ENCODE measurements at places on chromosomes 7 and 10. TPM values are rescaled to one million over a fixed set of nuclear protein-coding genes. Genes with fewer than 3 reads are reported as not detected.
A peak's percentile ranks its signal among the peaks of the same experiment; 100 is the strongest.

Gene HSPB1
- total RNA-seq = 2,473 TPM

- DNase-seq = no peak
Observed at GRCh38 chr7:132723506-132724081, 147.3 kb upstream of the PLXNA4 start.

Gene HACD1
- total RNA-seq = 83.0 TPM

Gene AKR1D1
- total RNA-seq = not detected

DNA sequence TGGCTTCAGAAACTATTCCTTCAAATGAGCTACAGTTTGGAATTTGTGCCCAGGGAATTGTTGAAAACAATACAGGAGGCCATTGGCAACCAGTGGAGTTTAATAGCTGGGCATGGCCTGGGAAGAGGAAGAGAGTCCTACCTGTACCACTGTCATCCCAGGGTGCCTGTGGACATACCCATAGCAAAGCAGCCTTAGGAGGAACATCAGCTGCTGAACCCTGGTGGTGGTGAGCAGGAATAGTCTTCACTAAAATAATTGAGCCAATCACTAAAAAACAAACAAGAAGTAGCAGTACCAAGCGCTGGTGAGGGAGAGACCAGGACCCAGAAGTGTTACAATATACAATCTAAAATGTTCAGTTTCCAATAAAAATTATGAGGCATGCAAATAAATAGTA, 14.5 kb downstream of the IGFBP1 start:
- no peak for DNase-seq

Gene CPVL
- total RNA-seq = 44.9 TPM

Gene TMEM130
- total RNA-seq = 1.6 TPM

Gene ADAMTS14
- total RNA-seq = 0.19 TPM

DNA sequence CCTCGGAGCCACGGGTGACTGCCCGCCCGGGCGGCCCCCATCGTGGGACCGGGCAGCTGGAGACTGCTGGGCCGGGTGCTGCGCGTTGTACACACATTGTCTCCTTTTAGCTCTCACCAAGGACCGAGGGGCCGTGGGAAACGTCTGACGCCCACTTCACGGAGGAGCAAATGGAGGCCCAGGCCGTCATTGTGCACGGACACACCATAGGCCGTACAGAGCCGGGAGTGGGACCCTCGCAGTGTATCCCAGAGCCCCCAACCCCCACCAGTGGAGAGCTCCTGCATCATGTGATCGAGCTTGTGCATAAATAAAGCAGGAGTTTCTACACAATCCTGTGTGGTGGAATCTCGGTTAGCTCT, 722 bp downstream of the DENND10 start:
- peak; percentile 78 for DNase-seq

DNA sequence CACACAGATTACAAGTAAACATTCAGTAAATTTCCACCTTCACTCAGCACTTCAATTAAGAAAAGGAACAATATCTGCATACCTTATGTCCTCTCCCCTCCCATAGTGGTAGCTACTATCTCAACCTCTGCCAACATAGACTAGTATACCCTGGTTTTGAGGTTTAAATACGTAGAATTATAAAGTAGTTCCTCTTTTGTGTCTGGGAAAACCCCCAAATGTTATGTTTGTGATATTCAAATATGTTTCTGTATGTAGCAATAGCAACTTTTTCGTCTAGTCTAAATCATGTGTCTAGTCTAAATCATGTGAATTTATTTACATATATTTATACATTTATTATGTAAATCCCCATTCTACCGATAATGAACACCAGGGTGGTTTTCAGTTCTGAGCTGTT, 13.2 kb upstream of the CAMK2B start:
- no peak for DNase-seq

Gene FGFBP3
- 1.00 TPM for total RNA-seq

GRCh38 chr7:73429215-73429614, 4.4 kb upstream of the FZD9 start:
- no peak for DNase-seq

Gene OR9A2
- not detected for total RNA-seq

Gene CRTAC1
- total RNA-seq = 24.5 TPM

- peak; percentile 63 for DNase-seq
Observed at GRCh38 chr7:2968616-2969397, 74.9 kb downstream of the CARD11 start.

Gene LLCFC1
- total RNA-seq = not detected

- peak; percentile 84 for DNase-seq
Observed at GRCh38 chr7:137081321-137082093, 213.1 kb downstream of the CHRM2 start.

- DNase-seq = no peak
Observed at GRCh38 chr7:29400437-29400836, 163.2 kb upstream of the PRR15 start.

- no peak for DNase-seq
Observed at GRCh38 chr7:135993950-135994349, 16.8 kb upstream of the MTPN start.

- no peak for DNase-seq
Observed at GRCh38 chr10:81093056-81093455, 555.4 kb downstream of the SH2D4B start.

GRCh38 chr7:135976312-135977006, 700 bp downstream of the MTPN start:
- DNase-seq = no peak

Gene GIMAP1
- 5.4 TPM for total RNA-seq

GRCh38 chr7:151756076-151756731, 120.7 kb downstream of the PRKAG2 start:
- DNase-seq = no peak

DNA sequence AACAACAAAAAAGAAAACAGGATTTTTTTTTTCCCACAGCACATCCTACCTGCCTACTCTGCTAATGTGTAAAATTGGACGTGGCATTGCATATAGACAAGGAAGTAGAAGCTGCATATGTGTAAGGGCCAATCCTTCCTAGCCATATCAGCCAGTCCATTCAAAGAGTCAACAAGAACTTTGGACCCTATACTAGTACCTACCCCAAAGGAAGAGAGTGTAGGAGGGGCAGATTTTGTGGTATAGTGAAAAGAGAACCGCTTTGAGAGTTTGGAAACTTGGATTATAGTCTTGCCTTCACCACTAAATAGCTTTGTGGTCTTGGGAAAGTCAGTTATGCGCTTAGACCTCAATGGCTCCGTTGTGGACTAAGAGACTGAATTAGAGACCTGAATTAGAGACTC, 12.1 kb upstream of the MCU start:
- DNase-seq = no peak

DNA sequence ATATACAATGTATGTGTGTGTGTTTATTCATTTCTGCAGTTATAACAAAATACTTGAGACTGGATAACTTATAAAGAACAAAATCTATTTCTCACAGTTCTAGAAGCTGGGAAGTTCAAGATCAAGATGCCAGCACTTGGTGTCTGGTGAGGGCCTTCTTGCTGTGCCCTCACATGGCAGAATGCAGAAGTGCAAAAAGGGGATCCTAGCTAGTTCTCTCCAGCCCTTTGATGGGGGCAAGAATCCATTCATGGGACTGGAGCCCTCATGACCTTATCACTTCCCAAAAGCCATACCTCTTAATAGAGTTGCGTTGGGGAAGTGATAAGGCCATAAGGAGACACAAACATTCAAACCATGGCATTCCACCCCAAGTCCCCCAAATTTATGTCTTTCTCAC, 8.4 kb downstream of the GRB10 start:
- no peak for DNase-seq

Gene TMEM229A
- not detected for total RNA-seq

DNA sequence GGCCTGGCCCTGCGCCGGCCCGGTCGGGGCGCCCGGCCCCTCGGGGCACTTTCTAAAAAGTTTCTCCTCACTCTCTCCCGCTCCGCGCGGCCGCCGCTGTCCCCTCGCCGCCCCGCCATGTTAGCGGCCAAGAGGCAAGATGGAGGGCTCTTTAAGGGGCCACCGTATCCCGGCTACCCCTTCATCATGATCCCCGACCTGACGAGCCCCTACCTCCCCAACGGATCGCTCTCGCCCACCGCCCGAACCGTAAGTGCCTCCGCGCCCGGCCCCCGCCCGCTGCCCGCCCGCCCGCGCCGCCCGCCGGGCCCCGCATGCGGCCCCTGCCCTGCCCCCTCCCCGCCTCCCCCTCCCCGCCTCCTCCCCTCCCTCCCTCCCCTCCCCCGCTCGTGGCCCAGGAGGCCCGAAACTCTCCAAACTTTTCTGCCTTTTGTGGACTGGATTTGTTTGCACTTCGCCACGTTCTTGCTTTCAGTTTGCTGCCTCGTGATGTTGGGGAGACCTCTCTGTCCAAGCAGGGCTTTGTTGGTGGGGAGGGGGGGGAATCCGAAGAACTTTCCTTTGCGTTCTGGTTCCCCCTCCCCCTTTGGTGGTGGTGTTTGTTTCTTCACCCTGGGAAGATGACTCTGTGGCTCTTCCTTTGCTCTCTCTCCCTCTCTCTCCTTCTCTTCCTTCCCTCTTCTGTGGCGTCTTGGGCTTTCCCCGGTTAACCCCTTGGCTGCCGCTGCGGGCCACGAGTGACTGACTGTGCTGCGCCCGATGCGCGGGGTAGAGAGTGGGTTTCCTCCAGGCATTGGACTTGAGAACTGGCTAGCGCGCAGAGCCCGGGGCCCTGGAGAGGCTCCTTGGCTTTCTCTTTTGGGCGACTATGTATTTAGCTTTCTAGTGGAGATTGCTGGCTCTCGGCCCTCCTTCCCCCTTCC, 1.6 kb downstream of the TCF7L2 start:
- peak; percentile 86 for DNase-seq

- no peak for DNase-seq
Observed at GRCh38 chr10:86390337-86391120, 23.9 kb upstream of the GRID1 start.

Gene ST8SIA6
- total RNA-seq = 3.1 TPM

Gene CALML5
- not detected for total RNA-seq

Gene KIFBP
- total RNA-seq = 26.3 TPM

Gene OR2A1
- total RNA-seq = not detected

- no peak for DNase-seq
Observed at GRCh38 chr10:51204066-51204465, 129.8 kb downstream of the PRKG1 start.

Gene FEZF1
- not detected for total RNA-seq

DNA sequence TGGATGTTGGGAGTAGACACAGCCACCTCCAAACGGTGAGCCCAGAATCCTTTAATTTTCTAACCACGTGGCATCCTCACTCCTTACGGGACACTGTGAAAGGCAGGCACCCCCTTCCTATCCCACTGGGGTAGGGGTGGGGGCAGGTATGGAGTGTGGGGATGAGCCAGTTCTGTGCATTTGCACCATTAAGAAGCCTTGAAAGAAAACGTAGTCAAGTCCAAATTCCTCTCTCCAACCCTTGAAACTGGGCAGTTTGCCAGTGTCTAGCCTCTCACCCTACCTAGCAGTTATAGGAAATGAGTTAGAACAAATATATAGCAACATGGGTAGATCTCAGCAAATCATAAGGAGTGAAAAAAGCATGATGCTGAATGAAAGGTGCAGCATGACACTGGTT, 92.4 kb upstream of the LEP start:
- DNase-seq = no peak

DNA sequence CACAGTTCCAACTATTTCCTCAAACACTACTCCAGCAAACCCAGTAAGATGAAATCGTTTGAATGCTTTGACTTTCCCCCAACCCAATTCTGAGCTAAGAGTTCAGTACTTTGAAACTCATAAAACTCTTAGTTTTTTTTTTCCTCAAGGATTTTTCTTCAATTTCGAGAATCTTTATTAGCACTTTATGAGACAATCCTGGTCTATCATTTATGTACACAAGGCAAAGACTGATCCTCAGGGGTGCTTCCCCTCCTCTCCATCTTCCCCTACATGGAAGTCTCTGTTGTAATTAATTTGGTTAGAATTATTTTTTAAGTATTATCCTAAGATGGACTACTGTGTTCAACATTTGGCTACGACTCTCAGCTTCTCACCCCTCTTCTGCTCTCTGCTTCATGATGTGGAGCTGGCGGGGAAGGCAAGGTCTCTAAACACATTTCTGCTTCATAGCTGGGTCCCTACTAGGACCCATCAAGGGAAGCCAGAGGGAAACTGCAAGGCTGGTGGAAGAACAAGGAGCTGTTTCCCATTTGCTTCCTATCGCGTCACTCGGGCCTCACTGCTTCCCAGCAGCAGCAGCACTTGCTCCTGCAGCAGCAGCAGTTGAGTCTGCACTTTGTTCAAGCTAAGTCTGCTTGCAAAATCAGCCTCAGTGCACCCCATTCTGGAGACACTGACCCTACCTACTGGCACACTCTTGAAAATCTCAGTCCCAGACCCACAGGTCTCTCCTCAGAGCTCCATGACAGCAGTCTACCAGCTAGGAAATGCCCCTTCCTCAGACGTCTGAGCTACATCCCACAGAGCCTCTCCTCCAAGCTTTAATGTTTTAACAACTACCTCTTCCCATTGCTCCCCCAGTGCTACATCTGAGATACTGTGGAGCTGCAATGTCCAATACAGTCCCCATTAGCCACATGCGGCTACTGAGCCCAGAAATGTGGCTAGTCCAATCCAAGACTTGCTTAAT, 90.0 kb downstream of the CHCHD3 start:
- no peak for DNase-seq

DNA sequence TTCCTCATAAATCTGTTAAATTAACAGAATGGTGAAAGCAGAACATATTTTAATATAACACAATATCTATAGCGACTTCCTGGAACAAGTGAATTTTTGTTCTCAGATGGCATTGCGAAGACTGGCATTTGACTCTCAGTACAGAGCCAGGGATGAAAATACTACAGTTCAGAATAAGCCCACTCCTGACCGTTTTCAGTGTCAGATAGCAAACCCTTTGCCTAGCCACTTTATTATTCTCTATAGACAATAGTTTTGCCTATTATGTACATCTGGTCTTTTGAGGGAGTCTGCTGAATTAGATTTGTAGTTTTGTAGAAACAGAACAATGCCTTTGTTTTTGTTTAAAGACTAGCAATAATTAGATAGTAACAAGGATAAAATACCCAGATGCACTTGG, 2.3 kb downstream of the MINPP1 start:
- DNase-seq = no peak

DNA sequence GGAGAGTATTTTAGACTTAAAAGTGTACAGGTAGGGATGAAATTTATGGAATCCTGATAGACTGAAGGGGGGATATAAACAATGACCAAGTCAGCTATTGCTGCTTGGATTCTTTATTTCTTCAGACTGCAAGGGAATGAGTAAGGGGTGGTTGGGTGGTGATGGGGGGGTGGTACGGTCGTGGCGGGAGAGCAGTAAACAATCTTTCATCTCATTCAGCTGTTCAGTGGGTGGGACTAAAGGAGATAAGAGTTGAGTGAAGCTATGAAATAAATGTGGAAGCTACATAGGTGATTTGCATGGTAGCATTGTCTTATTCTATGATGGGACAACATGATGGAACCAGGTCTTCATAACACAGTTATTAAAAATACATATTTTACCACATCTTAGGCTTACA, 1.8 kb downstream of the SEPTIN7 start:
- DNase-seq = no peak

Gene VKORC1L1
- 27.4 TPM for total RNA-seq

Gene NUTM2A
- total RNA-seq = 0.86 TPM

DNA sequence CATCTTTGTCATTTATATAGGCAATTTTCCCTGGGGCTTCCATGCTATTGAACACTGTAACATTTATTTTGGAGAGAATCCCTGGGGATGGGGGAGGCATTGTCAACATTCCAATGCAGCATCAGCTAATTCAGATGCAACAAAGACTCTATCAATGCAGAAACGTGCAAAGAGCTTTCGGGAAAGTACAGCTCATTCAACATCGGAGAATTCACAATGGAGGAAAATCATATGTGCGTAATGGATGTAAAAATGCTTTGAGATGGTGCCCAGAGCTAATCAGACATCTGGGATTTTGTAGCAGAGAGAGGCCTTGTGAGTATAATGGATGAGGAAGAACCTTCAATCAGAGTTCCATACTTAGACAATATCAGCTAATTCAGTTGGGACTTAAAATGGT, 28.3 kb upstream of the FIS1 start:
- no peak for DNase-seq

Gene ANKRD61
- total RNA-seq = 0.42 TPM

Measured in posterior vena cava (tissue), 2 donors.